ENCODE measurements at places on chromosomes 6 and 20.

DNA sequence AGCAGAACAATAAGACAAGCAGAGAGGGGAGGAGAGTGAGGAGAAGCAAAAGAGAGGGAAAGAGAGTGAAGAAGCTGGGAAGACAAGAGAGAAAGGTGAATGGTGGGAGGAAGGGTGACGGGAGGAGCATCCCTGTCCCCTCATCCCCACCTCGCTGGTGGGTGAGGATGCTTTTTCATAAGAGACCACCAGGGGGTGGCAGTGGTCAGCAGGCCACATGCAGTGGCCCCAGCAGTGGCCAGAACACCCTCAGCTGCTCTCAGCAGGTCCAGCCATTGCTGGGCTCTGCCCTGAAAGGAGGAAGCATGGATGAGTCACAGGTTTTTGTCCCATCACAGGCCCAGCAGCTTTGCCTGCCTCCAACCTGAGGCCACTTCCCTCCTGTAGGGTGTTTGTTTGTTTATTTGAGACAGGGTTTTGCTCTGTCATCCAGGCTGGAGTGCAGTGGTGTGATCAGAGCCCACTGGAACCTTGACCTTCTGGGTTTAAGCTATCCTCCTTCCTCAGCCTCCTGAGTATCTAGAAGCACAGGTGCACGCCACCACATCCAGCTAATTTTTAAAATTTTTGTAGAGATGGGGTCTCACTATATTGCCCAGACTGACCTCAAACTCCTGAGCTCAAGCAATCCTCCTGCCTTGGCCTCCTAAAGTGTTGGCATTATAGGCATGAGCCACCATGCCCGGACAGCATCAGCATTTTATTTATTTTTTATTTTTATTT, 24.0 kb downstream of the FGD2 start:
- DNase-seq, result no peak

DNA sequence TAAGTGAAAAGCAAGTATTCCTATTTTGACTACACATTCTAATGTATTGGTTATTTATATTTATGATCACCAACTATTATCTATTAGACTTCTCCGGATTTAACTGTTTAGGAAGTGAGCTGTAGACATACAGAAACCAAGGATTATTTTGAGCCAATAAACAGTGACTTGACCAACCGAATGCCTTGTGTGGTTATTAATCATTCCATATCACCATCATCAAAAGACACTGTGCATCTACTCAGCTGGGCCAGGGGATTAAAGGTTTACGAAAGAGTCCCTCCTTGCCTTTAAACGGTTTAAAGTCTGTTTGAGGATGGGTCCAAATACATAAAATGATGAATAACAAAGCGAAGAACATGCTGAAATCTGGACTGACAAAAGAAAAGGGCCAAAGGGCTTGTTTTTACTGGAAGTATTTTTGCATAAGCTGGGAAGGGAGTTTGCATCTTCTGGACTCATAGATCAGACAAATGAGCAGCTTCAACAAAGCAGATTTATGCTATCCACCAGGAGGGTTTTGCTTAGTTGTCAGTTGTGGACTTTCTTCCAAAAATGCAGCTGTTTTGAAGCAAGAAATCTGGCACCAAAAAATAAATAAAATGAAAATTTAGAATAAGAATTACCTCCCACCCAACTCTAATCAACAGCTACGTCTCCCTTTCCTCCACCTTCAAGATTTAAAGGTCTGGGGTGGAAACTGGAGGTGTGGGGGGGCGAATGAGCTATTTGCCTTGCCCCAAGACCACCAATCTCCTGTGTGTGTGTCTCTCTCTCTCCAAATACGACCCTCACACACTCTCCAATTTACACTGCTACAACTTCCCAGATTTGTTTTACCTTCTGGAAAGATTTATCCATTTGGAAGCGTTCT, 33.6 kb upstream of the ID4 start:
- no peak for DNase-seq

DNA sequence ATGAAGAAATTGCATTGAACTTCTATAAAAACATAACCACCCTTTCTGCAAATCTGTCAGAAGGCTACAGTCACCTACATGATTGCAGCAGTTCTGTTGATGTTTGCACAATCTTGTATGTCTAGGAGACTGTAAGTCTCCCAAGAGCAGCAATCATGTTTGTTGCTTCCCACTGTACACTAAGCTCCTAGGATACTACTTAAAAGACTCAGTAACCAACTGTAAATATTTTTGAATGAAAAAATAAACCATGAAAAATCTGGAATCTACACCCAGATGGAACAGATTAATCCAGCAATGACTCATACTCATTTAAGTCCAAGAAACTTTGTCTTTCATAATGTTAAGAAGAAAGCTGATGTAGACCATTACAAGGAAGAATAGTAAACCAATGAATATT, 168.5 kb upstream of the ATXN1 start:
- no peak for DNase-seq

- no peak for DNase-seq
Measured at GRCh38 chr6:118263921-118264486, 284.1 kb upstream of the PLN start.

DNA sequence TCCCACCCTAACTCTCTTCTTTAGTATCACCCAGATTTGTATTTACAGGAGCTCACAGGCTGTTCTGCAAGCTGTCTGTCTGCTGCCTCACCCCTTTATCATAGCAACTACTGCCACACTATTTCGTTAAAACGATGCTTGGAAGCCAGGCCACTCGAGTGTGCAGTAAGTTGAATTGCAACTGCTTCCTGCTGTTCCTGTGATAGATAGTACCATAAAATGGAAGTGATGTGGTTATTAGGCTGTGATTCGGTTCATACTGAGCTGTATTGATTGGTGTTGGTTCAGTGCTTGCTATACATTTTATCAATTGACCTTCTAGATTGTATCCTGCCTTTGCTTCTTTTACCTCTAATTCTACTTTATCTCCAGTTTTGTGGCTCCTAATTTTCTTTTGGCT, 325.4 kb downstream of the RNF144B start:
- DNase-seq, result no peak

GRCh38 chr6:31122791-31123706, 2.8 kb upstream of the CDSN start:
- no peak for DNase-seq
